ENCODE measurements at places on chromosomes 5 and 9.

- no peak for DNase-seq
Measured at GRCh38 chr9:100938507-100938906, 90.0 kb upstream of the PLPPR1 start.

DNA sequence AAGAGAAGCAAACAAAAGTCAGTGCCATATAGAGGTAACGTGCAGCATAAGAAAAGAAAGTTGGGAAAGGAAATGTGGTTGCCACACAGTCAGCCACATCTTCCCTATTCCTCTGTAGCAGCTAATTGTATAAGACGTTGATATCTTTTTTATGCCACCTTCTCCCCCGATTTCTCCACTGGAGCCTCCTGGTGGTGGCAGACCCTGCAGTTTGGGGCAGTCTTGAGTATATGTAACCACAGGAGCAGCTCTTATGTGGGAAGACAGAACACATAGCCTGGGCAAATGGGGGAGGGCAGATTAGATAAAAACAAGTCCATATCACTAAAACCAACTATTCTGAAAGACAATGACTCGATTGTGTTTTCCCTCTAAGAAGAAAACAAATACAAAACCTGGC is 99.7 kb downstream of the PLCXD3 start:
- no peak for DNase-seq

- DNase-seq = no peak
Measured at GRCh38 chr5:175837171-175837699, 34.1 kb upstream of the CPLX2 start.

DNA sequence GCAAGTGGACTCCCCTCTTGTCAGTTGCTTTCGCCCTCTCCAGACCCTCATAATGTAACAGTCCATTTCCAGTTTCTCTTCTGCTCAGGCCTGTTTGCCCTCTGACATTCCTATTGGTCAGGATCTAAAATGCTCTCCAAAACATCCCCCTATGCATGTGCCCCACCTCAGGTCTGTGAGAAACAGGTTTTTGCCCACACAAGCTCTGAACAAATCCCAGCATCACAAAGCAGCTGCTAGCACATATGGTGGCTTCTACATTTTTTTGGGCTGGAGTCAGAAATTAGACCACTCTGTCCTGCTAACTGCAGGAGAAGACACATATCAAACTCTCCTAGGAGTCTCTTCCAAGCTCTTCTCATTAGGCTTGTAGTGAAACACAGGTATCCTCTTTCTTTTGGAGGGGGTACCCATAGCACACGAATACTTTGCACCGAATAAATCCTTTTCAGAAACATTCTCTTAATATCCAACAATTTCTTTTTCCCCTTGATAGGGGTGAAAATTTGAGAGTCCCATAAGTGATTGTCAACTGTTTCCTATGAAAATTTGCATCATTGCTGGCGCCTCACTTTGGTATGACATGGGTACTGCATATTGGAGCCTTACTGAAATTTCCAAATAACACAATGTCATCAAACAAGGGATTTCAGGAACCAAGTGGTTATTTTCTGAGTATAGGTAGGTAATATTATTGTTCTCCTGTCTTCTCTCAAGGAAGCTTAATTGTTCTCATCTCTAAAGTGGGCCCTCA is 19.3 kb upstream of the HSPA9 start:
- DNase-seq = no peak

- DNase-seq = no peak
Measured at GRCh38 chr9:104969116-104969515, 41.2 kb upstream of the ABCA1 start.

DNA sequence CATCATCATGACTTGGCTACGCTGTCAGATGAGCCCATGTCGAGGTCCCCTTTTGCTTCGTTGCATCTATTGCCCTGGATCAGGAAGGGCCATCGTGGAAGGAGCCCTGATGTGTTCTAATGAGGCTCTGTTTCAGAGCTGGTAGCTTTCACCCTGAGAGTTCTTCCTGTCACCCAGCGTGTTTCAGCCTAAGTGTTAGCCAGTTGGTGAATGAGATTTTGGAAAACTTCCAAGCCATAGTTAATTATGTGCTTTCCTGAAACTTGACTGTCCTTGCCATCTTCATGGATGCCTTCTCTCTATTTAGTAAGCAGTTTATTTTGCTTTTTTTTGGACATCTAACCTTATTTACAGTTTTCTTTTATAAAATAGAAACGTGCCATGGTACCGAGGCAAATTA is 1695.4 kb upstream of the WWC1 start:
- no peak for DNase-seq

DNA sequence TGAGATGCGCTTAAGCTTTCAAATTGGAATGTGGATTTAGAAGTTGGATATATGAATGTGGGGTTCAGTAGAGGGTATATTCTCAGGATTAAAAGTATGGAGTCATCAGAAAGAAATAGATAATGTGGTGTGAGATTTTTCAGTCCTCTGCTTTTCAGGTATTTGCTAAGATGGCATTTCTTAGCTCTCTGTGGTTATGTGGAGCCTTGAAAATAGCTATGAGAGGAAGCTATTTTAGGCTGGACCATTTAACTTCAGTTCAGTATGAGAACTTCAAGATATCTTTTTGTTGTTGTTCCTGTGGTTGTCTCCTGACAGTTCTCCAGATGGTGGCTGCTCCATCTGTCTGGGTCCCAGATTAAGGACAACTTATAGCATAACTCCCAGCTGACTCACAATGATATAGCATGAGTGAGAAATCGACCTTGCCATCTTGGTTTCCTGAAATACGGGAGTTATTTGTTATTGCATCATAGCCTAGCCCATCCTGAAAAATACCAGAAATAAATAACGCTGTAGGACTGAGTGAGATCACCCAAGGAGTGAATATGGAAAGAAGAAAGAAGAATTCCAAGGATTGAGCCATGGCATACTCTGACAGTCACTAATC is 461.5 kb downstream of the ANXA1 start:
- DNase-seq = no peak

DNA sequence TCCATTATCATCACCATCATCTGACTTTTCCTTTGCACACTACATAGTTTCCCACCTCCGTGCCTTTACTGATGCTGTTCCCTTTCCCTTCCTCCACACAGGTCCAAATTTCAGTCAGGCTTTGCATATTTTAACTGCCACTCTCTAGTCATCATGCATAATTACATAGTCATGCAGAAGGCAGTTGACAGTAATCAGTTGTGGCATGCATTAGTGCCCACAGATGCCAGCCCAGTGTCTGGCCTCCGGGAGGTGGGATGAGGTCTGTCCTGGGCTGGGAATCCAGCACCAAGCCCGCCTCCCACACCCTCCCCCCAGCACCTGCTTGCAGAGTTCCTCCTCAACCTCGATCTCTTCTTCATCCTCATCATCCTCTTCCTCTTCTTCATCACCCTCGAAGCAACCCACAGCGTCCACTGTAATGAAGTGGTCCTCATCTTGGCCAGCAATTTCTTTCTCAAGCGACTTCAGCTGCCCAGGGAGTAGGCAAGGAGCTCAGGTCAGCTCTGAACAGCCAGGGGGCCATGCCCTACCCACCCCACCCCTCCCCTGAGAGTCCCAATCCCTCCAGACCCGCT is 8.8 kb downstream of the BBLN start:
- no peak for DNase-seq

DNA sequence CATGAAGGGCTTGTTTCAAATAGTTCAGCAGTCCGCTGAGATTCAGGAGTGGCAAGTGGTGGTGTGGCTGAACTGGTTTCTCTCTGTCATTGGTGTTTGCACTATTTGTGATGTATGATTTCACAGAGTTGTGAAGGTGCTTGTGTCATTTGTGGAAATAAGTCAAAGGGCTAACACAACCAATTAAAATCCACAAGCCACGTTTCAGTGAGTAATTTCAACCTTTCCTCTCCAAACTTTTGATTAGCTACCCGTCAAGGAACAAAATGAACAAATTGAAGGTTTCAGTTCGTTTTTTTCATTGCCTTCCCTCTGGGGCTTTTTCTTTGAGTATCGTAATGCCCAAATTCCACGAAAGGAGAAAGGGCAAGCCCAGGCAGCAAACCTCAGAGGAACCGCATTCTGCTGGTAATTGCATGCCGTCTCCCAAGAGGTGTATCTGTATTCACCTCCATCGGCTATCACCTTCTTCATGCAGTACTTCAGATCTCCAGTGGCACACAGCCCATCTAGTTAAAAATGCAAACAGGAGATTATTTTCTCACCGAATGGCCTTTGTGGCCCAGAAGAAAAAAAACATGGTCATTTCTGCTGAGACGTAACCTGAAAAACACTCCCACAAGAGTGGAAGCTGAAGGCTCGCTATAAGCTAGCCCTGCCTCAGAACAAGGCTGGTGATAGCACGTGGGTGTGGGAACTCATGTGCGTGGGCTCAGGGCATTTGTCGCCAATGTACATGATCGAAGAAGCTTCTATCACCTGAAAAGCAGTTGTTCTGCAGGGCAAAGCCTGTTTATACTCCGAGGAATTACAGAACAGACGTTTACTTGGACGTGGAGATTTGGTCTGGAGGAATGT is 197.1 kb downstream of the NR3C1 start:
- no peak for DNase-seq

GRCh38 chr9:116124472-116125040 is 29.0 kb upstream of the PAPPA start:
- DNase-seq = no peak

- no peak for DNase-seq
Measured at GRCh38 chr9:13269589-13270452, 9.7 kb downstream of the MPDZ start.

DNA sequence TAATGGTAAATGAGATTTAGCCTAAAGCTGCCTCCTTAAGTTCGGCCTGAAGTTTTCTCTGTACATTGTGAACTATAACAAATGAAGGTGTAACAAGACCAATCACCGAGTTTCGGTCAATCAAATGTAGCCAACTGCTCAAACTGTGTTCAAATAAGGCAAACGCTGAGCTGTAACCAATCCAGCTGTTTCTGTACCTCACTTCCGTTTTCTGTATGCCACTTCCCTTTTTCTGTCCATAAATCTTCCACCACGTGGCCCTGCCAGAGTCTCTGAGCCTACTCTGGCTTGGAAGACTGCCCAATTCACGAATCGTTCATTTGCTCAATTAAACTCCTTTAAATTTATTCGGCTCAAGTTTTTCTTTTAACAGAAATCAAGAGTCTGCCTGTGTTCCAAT is 193.5 kb upstream of the KLF9 start:
- DNase-seq = no peak

- DNase-seq = no peak
Measured at GRCh38 chr5:149759563-149759962, 29.5 kb downstream of the PPARGC1B start.

DNA sequence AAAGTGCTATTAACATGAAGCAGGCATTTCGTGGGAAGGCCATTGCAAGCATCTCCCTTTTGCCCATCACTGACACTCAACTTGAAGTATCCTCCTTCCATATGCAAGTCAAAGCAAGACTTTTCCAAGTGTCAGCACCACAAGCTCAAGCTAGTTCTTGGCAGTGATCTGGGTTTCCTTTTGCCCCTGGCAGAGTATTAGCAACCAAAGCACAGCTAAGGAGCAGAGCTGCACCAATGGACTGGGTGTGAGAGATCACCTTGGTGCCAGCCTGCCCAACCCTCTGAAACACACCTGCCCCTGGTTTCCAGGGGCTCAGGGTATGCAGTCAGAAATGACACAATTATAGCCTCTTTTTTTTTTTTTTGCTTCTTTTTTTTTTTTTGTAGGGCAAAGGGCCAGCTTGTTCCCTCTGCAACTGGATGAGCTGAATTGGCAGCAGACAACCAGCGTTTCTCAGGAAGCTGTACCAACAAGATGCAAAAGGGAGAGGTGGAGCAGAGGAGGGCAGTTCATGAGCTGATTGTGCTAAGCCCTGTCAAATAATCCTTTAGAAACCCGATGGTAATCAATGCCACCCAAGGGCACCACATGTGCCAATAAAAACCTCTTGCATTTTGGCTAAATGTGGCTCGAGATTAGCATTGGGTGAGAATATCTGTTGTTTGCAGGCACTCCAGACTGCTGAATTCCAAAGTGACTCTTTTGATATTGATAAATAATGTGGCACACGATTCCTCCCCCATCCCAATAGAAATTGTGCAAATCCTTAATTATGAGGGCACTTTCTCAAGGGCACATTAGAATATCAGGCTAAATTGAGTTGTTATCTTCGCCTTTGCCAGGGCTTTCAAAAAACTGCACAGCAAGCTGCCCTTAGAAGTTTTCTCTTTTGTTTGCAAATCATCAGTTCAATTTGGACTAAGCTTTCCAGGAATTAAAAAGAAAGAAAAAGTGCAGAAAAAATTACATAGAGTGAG is 192.4 kb downstream of the GAS1 start:
- DNase-seq = no peak

GRCh38 chr5:139796061-139796806 is 626 bp downstream of the PSD2 start:
- no peak for DNase-seq

DNA sequence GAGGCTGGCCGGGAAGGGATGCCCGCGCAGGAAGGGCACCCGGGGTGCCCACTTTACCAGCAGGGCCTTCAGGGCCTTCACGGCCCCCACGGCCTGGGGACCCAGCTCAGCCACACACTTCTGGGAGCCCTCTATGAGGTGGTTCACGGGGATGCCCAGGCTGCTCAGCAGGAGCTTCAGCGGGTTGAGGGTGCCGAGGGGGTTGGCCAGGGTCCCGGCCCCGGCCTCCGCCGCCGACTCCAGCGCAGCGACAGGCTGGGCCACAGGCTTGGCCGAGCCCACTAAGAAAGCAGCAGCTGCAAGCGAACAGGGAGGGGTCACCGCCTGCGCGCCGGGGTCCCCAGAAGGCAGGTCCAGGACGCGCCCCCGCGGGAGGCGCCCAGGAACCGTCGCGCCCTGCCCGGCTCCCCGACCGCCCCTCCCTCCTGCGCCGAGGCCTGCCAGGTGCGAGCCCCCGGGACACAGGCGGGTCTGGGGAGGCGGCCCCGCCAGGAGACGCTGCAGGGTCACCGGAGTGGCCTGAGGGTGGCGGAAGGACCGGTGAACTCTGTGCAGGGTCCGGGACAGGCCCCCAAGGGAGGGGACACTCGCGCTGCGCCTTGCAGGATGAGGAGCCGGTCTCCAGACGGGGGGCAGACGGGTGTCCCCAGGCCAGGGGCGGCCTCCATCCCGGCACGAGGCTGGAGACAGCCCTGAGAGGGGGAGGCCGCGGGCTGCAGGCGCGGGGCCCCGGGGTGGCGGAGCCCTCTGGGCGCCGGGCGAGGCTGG is 572 bp downstream of the SCGB3A1 start:
- DNase-seq = no peak

DNA sequence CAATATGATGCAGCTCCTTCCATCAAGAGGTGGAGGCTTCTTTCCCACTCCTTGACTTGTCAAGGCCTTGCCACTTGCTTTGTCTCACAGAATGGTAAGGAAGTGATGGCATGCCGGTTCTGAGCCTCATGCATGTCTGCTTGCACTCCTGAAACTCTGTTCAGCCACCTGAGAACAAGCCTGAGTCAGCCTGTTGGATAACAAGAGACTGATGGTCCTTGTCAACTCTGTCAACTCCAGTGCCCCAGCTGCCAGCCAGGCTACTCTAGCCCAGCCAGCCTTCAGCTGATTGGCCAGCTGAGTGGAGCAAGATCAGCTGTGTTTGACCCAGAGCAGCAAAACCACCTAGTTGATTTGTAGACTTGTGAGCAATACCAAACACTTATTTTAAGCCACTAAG is 4.4 kb upstream of the TENT4A start:
- DNase-seq = no peak

DNA sequence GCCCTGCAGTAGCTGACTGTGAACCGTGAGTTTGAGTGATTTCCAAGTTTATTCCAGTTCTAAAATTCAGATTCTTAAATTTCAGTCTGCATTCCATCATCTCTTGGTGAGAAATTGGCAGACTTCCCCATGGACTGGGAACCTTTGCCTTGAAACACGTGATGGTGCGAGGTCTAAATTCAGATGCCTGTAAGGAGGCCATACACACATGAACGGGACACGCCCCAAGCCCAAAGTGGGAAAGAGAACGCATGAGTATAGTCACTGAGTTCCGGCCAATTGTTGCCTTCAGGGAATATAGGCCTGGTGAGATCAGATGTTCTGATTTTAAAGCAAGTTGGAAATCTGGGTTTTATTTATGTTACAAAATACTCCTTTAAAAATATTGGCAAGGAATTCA is 1084.4 kb upstream of the WWC1 start:
- no peak for DNase-seq

All from coronary artery (tissue), 2 donors.